ENCODE measurements at places on chromosomes 4 and X.
A peak's percentile ranks its signal among the peaks of the same experiment; 100 is the strongest.

- no peak for DNase-seq
Observed at GRCh38 chrX:153573984-153574383, 25.0 kb downstream of the CCNQ start.

DNA sequence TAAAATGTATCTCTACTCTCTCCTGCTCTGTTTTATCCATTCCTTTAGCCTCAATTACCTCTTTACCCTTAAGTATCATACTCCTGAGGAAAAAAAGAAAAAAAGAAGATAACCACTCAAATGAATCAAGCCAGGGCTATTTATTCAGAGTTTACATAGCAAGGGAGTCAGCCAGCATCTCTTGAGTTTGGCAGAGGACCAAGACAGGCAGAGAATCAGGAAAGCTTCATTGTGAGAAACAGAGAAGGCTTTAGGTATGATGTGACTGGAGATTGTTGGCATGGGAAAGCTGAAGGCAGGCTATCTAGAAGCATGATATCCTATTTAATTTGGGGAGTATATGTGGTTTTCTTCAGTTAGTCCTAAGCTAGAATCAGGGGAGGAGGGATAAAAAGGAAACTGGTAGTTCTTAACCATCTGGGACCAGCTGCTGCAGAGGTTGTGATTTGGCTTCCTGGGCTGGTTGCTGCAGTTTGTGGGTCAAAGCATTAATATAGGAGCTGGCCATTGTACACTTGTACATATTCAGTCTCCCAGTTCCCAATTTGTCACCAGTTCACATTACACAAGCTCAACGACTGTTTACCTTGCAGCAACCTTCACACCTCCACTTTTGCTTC lies 11.2 kb downstream of the APELA start:
- no peak for DNase-seq

GRCh38 chr4:144338834-144339233 lies 198.3 kb upstream of the GYPA start:
- DNase-seq, result no peak

DNA sequence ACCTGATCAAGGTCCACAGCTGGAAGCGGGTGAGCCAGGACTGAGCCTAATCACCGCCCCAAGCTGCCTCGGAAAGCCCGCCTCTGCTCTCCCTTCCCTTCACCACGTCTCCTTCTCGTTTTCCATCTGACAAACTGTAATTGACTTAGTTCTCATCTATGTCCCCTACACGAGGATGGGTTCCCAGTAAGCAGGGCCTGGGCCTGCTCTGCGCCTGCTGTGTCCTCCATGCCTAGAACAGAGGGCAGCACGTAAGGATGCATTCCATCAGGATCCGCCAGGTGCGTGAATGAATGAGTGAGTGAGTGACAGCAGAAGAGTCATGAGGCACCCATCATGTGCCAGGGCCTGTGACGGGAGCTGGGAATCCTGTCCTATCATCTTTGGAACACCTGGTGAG lies 86.7 kb downstream of the JAKMIP1 start:
- DNase-seq, result no peak

- DNase-seq, result peak; percentile 2
Observed at GRCh38 chr4:74133786-74134499, 24.0 kb upstream of the MTHFD2L start.
